Activated naive CD8-positive, alpha-beta T cell treated with anti-CD3 and anti-CD28 coated beads, Interleukin-2, amount 10 ng/mL, durations not matched to agents 7 days and 5 days (primary cell): ENCODE measurements at places on chromosomes 1 and 21. TPM values are rescaled to one million over a fixed set of nuclear protein-coding genes. Genes with fewer than 3 reads are reported as not detected.

ILF2 gene
- 141 TPM for total RNA-seq

DNA sequence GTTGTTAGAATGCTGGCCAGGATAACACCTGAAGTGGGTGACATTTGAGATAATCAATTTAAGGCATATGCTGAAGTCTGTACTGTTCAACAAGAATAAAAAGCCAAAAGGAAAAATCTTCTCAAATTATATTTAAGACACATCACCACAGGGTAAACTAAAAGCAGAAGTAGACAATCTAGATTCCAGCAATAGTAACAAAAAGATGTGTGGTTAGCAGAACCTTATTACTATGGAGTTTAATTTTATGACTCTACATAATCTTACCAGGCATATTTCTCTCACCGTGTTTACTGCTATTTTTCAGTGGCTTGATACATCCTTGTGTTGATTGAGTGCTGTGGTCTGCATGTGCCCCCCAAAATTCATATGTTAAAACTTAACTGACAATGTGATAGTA is 300.4 kb upstream of the ZP4 start:
- H3K4me1 ChIP-seq: no peaks in the 10 kb centered on the region
- no peak for DNase-seq
- no peaks in the 10 kb centered on the region for H3K27me3 ChIP-seq
- no peak overlapping the region for H3K27ac ChIP-seq

BEST4 gene
- total RNA-seq: 1.6 TPM

BCAN gene
- not detected for total RNA-seq

DNA sequence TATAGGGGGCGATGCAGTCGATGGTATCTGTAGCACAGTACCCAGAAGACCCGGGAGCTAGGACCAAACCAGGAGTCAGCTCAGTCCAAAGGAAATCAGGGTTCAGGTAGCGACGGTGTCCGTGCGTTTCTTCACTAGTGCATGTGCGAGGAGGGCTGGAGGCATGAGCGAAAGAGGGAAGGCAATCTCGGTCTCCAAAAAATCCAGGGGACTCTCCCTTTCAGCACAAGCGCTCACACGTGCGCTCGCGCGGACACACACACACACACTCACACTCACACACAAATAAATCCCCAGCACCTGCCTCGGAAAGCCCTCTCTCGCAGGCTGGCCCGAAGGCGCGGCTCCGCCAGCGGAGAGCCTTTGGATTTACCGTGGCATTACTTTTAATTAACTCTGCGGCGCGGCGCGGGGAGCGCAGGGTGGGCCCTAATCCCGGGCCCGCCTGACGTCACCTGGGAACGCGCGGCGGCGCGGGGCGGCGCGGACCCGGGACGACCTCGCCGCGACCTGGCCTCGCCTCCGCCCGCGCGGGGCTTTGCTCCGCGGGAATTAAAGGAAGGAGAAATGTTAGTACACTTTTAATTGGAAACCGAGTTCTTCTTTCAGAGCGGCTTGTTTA is 121.2 kb downstream of the LMX1A start:
- H3K36me3 ChIP-seq: no peaks in the 10 kb centered on the region
- no peak overlapping the region for H3K27ac ChIP-seq
- H3K4me1 ChIP-seq: no peaks in the 10 kb centered on the region
- peaks cover 46% of the 10 kb centered on the region for H3K27me3 ChIP-seq
- DNase-seq: no peak
- no peak overlapping the region for H3K4me3 ChIP-seq

HTR1D gene
- total RNA-seq: not detected
